DND-41 (cell line): ENCODE measurements at places on chromosomes 12 and 14.

DNA sequence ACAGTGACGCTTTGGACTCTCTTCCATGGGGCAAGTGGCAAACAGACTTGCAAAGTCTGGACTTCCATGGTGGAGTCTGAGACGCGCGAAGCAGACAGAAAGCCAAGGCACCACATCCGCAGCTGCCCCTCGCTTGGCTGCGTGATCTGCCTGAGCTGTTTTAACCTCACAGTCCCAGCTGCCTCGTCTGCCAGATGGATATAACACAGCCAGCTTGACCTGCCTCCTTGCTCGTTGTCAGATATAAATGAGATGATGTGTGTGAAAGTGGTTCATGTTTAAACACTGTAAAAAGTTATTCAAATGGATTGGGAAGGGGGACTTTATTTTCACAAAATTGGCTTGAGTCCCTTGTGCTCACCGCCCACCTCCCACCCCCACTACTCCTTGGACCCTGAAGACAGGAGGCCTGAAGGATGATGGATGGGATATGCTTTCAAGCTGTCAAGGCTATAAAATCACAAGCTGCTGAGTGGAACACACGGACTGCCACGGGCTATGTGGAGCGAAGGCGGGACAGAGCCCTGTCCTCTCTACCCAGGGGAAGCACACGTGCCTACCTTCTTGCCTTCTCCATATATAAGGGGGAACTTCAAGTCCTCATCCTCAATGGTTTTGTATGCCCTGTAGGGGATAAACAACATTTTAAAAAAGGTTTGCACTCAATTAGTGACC is 226.9 kb downstream of the MON2 start:
- DNase-seq, result no peak

DNA sequence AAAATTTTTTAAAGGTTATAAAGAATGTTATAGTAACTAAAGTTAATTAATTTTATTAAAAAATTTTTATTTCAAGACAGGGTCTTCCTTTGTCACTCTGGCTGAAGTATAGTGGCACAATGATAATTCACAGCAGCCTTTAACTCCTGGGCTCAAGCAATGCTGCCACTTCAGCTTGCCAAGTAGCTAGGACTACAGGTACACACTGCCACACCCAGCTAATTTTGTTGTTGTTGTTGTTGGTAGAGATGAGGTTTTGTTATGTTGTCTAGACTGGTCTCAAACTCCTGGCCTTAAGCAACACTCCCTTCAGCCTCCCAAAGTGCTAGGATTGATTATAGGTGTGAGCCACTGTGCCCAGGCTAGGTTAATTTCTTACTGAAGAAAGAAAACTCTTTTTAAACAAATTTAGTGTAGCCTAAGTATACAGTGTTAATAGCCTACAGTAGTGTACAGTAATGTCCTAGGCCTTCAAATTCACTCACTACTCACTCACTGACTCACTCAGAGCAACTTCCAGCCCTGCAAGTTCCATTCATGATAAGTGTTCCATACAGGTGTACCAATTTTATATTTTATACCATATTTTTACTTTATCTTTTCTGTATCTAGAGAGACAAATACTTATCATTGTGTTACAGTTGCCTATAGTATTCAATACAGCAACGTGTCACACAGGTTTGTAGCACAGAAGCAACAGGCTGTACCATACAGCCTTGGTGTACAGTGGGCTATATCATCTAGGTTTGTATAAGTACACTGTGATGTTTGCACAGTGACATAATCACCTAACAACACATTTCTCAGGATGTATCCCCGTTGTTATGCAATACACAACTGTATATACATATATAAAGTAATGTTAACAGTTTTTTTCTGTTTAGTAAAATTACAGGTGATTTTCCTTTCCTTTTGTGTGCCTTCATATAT is 24.7 kb upstream of the DNAAF2 start:
- DNase-seq, result no peak

GRCh38 chr14:35229084-35229791 is 62.9 kb upstream of the PSMA6 start:
- no peak for DNase-seq

GRCh38 chr14:75259510-75259855 is 19.1 kb upstream of the FOS start:
- DNase-seq, result no peak

- no peak for DNase-seq
Measured at GRCh38 chr12:130242506-130242905, 80.2 kb downstream of the FZD10 start.

DNA sequence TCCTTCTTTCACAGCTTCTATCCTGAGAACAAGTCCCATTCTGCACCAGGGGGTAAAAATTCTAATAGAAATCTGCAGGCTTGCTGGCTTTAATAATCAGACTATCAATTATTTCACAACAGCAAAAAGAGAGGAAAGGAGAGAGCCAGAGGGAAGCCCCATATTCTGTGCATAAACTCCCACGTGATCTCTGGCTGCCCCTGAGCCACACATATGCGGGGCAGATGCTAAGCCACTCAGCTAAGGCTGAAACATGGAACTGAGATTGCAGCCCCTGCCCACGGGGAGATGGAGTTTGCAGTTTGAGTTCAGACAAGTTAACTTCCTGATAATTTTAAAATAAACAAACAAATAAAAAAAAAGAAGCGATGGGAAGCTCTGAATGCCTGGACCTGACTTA is 254.4 kb upstream of the CCDC196 start:
- DNase-seq, result no peak

DNA sequence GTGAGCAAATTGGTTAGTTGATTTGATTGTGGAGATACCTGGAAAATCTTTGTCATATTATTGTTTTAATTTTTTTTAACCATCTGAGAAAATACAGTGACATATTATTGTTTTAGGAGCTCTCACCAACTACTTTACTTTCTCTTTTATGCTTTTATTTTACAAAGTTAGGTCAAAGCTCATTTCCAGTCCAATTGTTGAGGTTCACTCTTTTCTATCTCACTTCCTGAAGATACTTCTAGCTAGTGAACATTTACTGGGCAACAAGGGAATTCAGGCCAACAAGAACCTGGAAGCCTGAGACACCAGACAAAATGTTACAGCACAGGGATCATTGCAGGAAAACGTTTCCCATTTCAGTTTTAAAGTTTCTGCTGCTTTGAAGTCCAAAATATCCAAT is 3.9 kb downstream of the TMEM30B start:
- DNase-seq, result no peak

- no peak for DNase-seq
Measured at GRCh38 chr12:3596703-3597415, 105.9 kb downstream of the PRMT8 start.
